ENCODE measurements at places on chromosomes 4 and X.
A peak's percentile ranks its signal among the peaks of the same experiment; 100 is the strongest.

DNA sequence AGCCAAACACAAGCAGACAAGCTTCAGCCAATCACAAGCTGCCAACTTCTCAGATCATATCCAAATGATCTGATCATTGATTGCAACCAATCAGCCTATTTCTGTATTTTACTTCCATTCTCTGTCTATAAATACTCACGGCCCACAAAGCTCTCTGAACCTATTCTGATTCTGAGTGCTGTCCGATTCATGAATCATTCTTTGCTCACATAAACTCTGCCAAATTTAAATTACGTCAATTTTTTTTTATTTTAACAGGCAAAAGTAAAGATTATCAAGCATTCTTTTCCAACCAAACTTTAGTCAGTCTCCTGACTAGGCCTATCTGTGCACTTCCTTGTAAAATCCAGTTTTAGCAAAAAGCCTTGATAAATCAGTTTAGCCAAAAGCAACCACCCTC, 1.8 kb upstream of the TCEANC start:
- H3K4me3 ChIP-seq: no peak overlapping the region
- H3K27me3 ChIP-seq: no peaks in the 10 kb centered on the region
- H3K27ac ChIP-seq: no peak overlapping the region
- DNase-seq: no peak
- H3K4me1 ChIP-seq: peaks cover 9% of the 10 kb centered on the region
- H3K36me3 ChIP-seq: peaks cover 11% of the 10 kb centered on the region

DNA sequence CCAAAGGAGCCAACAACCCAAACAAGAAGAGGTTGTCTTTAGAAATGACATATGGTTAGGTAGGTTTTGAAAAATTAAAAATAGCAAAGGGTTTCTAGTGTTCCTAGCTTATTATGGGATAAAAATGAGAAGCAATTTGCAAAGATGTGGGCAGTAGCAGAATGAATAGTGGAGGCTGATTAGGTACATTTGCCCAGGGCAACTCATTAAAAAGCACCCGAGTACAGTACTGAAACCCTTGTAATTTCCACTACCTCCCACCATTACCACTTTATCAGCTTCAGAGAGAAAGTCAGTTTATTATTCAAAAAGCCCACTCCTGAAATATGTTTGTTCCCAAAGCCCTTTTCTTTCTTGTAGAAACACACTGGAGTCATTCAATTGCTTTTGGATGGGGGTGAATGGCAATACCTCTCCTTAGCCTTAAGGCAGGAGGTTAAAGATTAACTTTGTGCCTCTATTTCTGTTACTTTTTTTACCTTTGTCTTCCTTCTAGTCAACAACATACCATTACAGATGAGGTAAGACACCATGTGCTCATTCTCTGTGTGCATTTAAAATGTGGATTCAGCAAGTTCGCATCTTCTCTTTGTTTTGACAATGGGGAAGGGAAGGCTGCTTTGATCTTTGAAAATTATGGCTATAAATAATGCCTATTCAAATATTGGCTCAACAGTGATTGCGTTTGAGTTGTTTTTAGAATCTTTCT, 353.8 kb upstream of the CASK start:
- no peaks in the 10 kb centered on the region for H3K4me1 ChIP-seq
- no peak for DNase-seq
- H3K4me3 ChIP-seq: no peak overlapping the region
- no peaks in the 10 kb centered on the region for H3K27me3 ChIP-seq
- H3K36me3 ChIP-seq: no peaks in the 10 kb centered on the region

GRCh38 chr4:972651-973424, 531 bp downstream of the DGKQ start:
- DNase-seq: peak; percentile 81
- no peaks in the 10 kb centered on the region for H3K36me3 ChIP-seq
- H3K4me3 ChIP-seq: peak overlapping the region; percentile 63
- H3K27ac ChIP-seq: no peak overlapping the region
- peaks cover 2% of the 10 kb centered on the region for H3K27me3 ChIP-seq

- no peak overlapping the region for H3K27ac ChIP-seq
- DNase-seq: no peak
- no peaks in the 10 kb centered on the region for H3K36me3 ChIP-seq
- H3K4me1 ChIP-seq: no peaks in the 10 kb centered on the region
- H3K27me3 ChIP-seq: no peaks in the 10 kb centered on the region
Observed at GRCh38 chr4:158783785-158784184, 15.0 kb downstream of the FNIP2 start.

GRCh38 chr4:3521621-3522325, 10.4 kb downstream of the LRPAP1 start:
- no peak overlapping the region for H3K4me3 ChIP-seq
- H3K27ac ChIP-seq: no peak overlapping the region
- H3K4me1 ChIP-seq: no peaks in the 10 kb centered on the region
- no peaks in the 10 kb centered on the region for H3K27me3 ChIP-seq
- H3K36me3 ChIP-seq: peaks cover 89% of the 10 kb centered on the region
- peak; percentile 1 for DNase-seq

- H3K4me3 ChIP-seq: no peak overlapping the region
- no peak for DNase-seq
- no peaks in the 10 kb centered on the region for H3K4me1 ChIP-seq
- no peak overlapping the region for H3K27ac ChIP-seq
- no peaks in the 10 kb centered on the region for H3K27me3 ChIP-seq
Observed at GRCh38 chr4:170776983-170777382, 687.2 kb upstream of the AADAT start.

- H3K36me3 ChIP-seq: no peaks in the 10 kb centered on the region
- no peaks in the 10 kb centered on the region for H3K4me1 ChIP-seq
- no peaks in the 10 kb centered on the region for H3K27me3 ChIP-seq
- H3K27ac ChIP-seq: no peak overlapping the region
Observed at GRCh38 chr4:15719506-15719905, 16.6 kb downstream of the BST1 start.

DNA sequence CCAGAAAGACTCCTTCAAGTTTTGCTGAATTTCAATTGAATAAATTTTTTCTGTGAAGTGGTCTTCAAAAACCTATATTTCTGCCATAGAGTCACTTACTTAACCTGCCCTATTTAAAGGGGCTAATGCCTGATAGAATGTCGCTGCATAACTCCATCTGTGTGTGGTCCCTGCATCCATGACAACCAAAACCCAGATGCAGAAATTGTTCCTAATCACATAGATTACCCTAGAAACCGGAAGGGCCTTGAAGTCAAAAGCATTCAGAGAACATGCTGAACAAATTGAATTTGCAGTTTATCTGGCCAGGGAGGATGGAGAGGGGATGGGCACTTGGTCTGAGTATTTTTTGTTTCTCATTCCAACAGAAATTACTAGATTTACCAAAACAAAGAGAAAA, 1.5 kb upstream of the PARM1 start:
- H3K36me3 ChIP-seq: no peaks in the 10 kb centered on the region
- DNase-seq: no peak
- no peak overlapping the region for H3K4me3 ChIP-seq
- peaks cover 43% of the 10 kb centered on the region for H3K27me3 ChIP-seq

DNA sequence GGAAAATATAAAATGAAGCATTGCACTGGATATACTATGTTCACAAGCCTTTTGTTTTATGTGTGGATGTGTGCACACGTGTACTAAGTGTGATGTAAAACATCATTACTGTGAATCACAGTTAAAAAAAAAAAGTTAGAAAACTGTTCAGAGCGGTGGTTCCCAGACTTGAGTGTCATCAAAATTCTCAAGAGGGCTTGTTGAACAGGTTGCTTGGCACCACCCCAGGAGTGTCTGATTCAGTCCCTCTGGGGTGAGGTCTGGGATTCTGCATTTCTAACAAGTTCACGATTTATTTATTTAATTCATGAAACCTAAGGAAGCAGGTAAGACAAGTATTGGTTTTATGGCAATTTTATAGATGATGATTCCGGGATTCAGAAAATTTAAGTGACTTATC, 1.8 kb downstream of the CENPU start:
- DNase-seq: no peak
- H3K27ac ChIP-seq: no peak overlapping the region
- no peak overlapping the region for H3K4me3 ChIP-seq
- no peaks in the 10 kb centered on the region for H3K27me3 ChIP-seq
- peaks cover 13% of the 10 kb centered on the region for H3K4me1 ChIP-seq
- H3K36me3 ChIP-seq: peaks cover 4% of the 10 kb centered on the region

DNA sequence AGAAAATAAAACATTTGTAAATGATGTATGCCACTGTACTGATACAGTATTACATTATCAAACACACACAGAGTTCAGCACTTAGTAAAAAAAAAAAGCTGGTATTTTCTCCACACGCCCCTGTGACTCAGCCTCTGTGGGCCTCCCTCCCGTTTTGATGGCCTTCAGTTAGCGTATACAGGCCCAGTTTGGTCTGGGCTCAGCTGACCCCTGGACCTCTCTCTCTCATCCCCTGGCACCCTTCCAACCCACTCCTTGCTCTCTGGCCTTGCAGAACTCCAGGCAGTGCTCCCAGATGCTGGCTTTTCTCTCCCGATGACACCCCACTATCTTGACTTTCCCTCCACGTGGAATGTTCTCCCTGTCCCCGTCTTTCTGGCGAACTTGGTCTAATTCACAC, 89.0 kb upstream of the LIMCH1 start:
- no peaks in the 10 kb centered on the region for H3K36me3 ChIP-seq
- no peak overlapping the region for H3K4me3 ChIP-seq
- no peaks in the 10 kb centered on the region for H3K4me1 ChIP-seq
- no peak overlapping the region for H3K27ac ChIP-seq
- no peaks in the 10 kb centered on the region for H3K27me3 ChIP-seq

DNA sequence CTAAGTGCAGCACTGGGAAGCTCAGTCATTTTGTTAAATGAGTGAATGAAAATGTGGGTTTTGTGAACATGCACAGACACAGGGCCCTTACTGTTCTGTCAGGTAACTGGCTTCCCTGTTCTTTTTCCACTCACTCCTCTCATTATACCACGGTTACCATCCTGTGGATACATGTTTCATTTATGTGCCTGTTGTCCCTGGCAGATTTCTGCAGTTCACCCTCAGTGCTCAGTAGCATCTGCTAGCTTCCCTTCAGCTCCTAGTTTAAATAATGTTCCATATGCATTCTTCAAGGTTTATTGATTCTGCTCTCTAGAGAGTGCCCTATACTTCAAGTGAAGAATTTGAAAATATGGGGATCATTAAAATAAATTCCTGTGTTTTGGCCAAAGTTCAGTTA, 1634.3 kb upstream of the ADGRL3 start:
- no peaks in the 10 kb centered on the region for H3K4me1 ChIP-seq
- DNase-seq: no peak
- H3K27me3 ChIP-seq: no peaks in the 10 kb centered on the region
- no peaks in the 10 kb centered on the region for H3K36me3 ChIP-seq
- no peak overlapping the region for H3K4me3 ChIP-seq

GRCh38 chrX:12115377-12115776, 22.9 kb upstream of the FRMPD4 start:
- no peaks in the 10 kb centered on the region for H3K4me1 ChIP-seq
- H3K4me3 ChIP-seq: no peak overlapping the region
- H3K27me3 ChIP-seq: no peaks in the 10 kb centered on the region
- no peak overlapping the region for H3K27ac ChIP-seq
- no peak for DNase-seq
- no peaks in the 10 kb centered on the region for H3K36me3 ChIP-seq

GRCh38 chrX:30144971-30145731, 70.2 kb upstream of the MAGEB2 start:
- H3K27ac ChIP-seq: no peak overlapping the region
- DNase-seq: no peak
- H3K4me1 ChIP-seq: no peaks in the 10 kb centered on the region
- no peaks in the 10 kb centered on the region for H3K27me3 ChIP-seq

GRCh38 chrX:127764674-127765073, 287.5 kb downstream of the ACTRT1 start:
- H3K4me1 ChIP-seq: no peaks in the 10 kb centered on the region
- no peaks in the 10 kb centered on the region for H3K27me3 ChIP-seq
- DNase-seq: no peak
- H3K36me3 ChIP-seq: no peaks in the 10 kb centered on the region
- H3K4me3 ChIP-seq: no peak overlapping the region

DNA sequence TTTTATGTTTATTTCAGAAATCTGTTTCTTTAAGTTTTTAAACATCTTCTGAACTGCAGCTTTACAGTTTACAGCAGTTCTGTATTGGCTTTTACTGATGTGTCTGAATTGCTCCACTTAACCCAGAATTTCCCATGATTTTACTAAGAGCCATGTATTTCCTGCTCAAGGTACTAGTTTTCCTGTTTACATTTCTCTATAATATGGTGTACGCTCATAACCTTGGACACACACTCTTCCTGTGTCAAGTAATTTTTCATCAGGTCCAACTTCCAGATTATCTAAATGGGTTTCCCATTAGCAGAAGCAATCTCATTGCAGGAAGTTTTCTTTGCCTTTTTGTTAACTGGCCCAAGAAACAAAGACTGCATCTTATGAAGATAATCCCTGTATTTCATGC, 12.3 kb downstream of the ELF2 start:
- no peak overlapping the region for H3K4me3 ChIP-seq
- no peaks in the 10 kb centered on the region for H3K4me1 ChIP-seq
- H3K27me3 ChIP-seq: no peaks in the 10 kb centered on the region

GRCh38 chr4:109989044-109989443, 76.4 kb downstream of the EGF start:
- no peaks in the 10 kb centered on the region for H3K4me1 ChIP-seq
- no peaks in the 10 kb centered on the region for H3K36me3 ChIP-seq
- no peak overlapping the region for H3K4me3 ChIP-seq
- no peaks in the 10 kb centered on the region for H3K27me3 ChIP-seq
- no peak for DNase-seq

- H3K36me3 ChIP-seq: no peaks in the 10 kb centered on the region
- H3K4me1 ChIP-seq: peaks cover 7% of the 10 kb centered on the region
- H3K27ac ChIP-seq: no peak overlapping the region
- no peaks in the 10 kb centered on the region for H3K27me3 ChIP-seq
- H3K4me3 ChIP-seq: no peak overlapping the region
Observed at GRCh38 chrX:153019166-153019565, 25.2 kb upstream of the PNMA5 start.

DNA sequence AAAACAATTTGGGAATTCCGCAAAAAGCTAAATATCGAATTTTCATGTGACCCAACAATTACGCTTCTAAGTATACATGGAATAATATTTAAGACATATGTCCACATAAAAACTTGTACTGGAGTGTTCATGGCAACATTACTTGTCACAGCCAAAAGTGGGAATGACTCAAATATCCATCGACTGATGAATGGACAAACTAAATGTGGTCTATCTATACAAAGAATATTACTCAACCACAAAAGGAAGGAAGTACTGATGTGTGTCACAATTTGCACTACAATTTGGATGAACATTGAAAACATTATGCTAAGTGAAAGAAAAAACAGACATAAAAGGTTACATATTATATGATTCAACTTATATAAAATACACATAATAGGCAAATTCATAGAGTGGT, 71.9 kb downstream of the AFF2 start:
- no peak overlapping the region for H3K27ac ChIP-seq
- H3K36me3 ChIP-seq: no peaks in the 10 kb centered on the region
- H3K4me3 ChIP-seq: no peak overlapping the region
- H3K27me3 ChIP-seq: no peaks in the 10 kb centered on the region
- no peaks in the 10 kb centered on the region for H3K4me1 ChIP-seq

- H3K27me3 ChIP-seq: peaks cover 41% of the 10 kb centered on the region
- no peak overlapping the region for H3K27ac ChIP-seq
- peaks cover 24% of the 10 kb centered on the region for H3K4me1 ChIP-seq
- peak overlapping the region; percentile 47 for H3K4me3 ChIP-seq
- DNase-seq: no peak
- H3K36me3 ChIP-seq: no peaks in the 10 kb centered on the region
Observed at GRCh38 chr4:42398171-42398870, 1.0 kb downstream of the SHISA3 start.

All from CD4-positive, alpha-beta T cell (primary cell).